Renal pelvis (tissue), 12 donors: ENCODE measurements at places on chromosomes 7 and 10. TPM values are rescaled to one million over a fixed set of nuclear protein-coding genes. Genes with fewer than 3 reads are reported as not detected.

Gene AGMO
- polyA plus RNA-seq = 0.66 TPM

DNA sequence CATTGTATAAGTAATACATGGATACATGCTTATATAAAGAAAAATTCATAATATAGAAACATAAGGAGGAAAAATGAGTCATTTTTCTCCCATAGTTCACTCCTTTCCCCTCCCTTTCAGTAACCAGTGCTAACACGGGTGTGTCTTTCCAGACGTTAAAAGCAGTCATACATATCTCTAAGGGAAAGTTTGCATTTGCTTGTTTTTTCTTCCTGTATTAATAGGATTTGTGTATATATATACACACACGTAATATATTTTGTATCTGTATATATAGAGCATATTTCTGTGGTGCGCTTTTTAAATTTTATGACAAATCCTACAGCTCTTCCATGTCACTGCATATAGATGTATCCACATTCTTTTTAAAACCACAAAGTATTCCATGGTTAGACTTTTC is 78.8 kb downstream of the RALA start:
- DNase-seq = no peak

DNA sequence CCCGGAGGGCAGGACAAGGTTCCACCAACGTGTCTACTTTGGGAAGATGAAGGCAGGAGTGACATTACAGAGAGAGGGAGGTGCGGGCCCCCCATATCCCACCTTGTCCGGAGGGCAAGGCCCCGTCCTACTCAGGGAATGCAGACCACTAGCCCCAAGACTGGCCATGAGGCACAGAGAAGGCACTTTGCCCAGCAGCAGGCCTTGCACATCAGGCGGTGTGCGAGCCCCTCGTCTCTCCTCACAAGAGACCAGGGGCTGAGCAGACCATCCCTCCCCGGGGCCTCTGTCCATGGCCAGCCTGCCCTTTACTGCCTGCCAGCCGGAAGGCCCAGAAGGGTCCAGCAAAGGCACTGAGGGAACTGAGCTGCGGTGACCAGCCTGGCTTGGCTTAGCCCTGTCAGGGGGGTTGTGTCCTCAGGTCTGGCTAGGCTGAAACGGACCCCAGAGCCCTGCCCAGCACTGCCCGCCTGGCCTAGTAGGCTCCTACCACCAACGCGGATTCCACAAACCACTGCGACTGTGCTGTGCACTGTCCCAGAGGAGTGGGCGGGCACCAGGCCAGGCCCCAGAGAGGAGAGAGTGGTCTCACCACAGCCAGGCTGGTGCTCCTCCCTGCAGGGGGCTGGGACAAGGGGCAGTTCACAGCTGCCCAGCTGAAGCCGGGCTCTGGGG is 16.7 kb downstream of the CAMK2B start:
- DNase-seq = no peak

- DNase-seq = no peak
Observed at GRCh38 chr7:18663321-18663720, 167.8 kb downstream of the HDAC9 start.

Gene AGAP4
- 50.0 TPM for polyA plus RNA-seq

DNA sequence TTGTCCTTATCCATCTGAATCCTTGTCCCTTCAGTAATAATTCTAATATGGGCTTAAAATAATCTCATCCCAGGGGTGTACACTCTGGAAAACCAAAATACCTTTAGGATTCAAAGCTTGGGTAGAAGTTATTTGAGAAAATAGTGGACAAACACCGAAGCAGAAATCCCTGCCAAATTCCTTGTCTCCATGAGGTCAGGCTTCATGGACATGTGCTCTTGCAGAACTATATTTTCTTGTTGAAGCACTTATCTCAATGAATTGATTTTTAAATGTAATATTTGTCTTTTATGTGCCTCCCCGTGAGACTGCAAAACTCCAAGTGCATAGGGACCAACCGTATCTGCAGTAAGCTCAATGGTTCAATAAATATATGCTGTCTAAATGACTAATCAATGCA is 1153.3 kb upstream of the AUTS2 start:
- no peak for DNase-seq

- no peak for DNase-seq
Observed at GRCh38 chr10:51585742-51586141, 113.7 kb downstream of the CSTF2T start.

DNA sequence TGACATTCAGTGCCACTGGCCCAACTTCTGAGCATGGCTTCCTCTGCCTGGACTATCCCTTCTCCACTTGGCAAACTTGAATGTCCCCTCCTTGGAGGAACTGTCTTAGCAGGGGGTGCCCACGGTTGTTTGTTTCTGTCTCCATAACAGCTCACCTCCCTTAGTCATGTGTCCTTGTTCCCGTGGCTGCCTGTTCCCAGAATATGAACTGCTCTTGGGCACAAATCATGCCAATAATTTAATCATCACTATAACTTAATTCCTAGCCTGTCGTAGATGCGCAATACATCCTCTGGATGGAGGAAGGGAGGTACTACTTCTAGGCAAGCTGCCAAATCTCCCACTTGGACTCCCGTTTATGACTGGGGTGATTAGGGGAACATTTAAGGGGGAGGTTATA is 173.1 kb downstream of the MYOF start:
- no peak for DNase-seq

- DNase-seq = no peak
Observed at GRCh38 chr10:38038932-38039245, 28.4 kb downstream of the ZNF33A start.

Gene INA
- polyA plus RNA-seq = 0.18 TPM

- no peak for DNase-seq
Observed at GRCh38 chr7:88700725-88701124, 58.8 kb upstream of the ZNF804B start.

Gene HECW1
- 6.4 TPM for polyA plus RNA-seq

DNA sequence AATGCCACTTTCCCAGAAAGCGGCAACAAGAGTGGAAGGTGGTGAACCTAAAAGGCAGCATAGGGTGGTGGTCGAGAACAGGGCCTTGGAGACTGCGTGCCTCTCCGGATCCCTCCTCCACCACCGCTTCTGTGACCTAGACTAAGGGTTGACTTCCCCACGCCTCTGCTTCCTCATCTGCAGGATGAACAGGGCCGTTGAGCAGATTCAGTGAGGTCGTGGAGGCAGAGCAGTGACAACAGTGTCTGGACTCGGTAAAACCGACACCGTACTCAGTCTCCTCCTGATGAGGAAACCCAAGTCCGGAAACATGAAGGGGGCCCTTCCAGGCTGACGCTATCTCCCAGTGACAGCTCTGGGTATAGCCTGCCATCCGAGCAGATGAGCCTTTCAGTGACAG is 162.6 kb downstream of the CELF2 start:
- no peak for DNase-seq

- DNase-seq = no peak
Observed at GRCh38 chr7:151511946-151512345, 7.7 kb downstream of the RHEB start.

GRCh38 chr10:108608860-108609259 is 1314.5 kb downstream of the XPNPEP1 start:
- DNase-seq = no peak

DNA sequence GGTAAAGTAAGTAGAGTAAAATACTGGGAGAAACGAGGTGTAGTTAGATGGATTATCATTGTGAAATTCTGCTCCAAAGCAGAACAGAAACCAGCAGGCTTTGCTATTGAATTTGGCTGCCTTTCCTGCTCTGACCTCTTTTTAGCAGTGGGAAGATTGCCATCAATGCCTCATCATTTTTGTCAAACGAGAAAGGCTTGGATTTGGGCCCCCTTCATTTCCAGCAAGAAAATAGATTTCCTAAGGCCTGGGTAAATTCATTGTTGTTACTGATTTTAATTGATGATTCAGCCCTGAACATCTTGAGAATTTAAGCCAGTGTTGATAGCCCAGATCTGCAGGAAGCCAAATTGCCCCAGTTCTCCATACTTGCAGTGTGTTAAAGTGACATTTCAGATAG is 35.2 kb upstream of the ASAH2 start:
- DNase-seq = no peak

Gene PNLIPRP1
- 0.24 TPM for polyA plus RNA-seq

DNA sequence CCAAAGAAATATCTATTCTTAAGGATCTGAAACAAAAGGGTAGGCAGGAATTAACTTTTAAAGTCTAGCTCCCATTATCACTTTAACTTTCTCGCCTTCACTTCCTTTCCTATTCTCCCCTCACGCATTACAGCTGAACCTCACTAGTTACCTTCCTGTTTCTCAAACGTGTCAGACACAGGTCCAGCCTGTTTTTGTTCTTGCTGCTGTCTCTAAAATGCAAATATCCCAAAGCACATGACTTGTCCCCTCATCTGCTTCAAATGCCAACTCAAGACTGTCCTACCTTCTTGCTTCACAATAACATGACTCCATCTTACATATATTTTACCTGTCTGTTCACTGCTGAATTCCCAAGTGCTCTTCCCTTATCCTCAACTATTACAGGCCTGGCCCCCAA is 17.6 kb downstream of the ZDHHC6 start:
- DNase-seq = no peak

- DNase-seq = no peak
Observed at GRCh38 chr10:72261784-72262404, 11.8 kb upstream of the DDIT4 start.

GRCh38 chr10:131896403-131896802 is 4.4 kb upstream of the PPP2R2D start:
- DNase-seq = no peak

Gene AKR1D1
- 0.13 TPM for polyA plus RNA-seq

Gene LBX1
- not detected for polyA plus RNA-seq

DNA sequence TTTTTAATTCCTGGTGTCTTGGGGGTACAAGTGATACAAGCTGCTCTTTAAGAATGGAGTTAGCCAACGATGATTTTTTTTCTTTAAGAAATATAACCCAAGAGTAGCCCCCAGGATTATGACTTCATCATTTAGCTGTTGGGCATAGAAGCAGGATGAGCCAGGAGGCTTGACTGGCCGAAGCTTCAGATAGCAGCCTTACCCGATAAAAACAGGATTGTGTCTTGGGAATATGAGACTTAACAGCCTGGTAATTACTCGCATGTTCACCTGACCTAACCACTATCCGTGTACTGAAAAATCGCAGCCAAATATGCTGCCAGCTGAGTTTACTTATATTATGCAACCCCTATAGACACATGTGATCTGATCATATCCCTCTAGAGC is 346.0 kb upstream of the BMPER start:
- no peak for DNase-seq

DNA sequence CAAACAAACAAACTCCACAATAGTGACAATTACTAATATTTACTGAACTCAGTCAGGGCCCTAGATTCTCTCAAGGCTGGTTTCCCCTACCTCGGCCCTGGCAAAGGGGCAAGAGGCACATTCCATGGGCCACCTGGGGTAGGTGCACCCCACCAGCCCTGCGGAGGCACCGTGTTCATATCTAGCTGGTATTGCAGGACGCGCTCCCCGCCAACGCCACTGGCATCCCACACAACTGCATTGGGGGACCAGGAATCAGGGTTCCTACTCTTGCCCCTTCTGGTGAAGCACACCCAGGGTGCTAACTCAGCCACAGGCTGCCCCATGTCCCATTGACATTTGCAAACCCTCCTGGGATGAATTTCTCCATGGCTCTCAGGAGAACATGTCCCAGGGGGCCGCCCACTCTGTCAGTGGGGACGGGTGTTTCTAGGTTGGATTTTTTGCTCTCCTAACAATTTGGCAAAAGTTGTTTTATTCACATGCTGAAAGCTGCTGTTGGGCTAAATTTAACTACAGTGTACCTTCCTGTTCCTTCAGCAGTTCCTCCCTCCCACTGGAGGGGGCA is 76.7 kb downstream of the ZRANB1 start:
- no peak for DNase-seq

Gene EGR2
- polyA plus RNA-seq = 1.6 TPM

GRCh38 chr10:93437946-93438612 is 44.1 kb downstream of the MYOF start:
- DNase-seq = no peak

Gene LIPM
- not detected for polyA plus RNA-seq

DNA sequence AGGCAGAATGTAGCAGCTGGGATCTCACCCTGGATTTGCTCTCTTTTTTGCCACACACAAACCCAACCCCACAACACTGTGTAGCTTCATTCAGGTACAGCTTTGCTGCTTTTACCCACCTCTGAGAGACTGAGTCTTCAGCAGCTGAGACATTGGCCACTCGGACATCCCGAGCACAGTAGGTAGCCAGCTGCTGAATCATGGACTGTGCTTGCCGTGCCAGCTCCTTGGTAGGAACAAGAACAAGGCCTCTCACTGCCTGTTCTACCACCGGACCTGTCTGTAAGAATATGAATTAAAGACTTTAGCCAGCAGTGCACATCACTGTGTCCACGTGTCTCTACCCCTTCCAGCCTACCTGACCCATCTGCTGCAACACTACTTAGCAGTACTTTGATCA is 937 bp downstream of the DDX56 start:
- no peak for DNase-seq

- DNase-seq = no peak
Observed at GRCh38 chr10:108631332-108631731, 1292.0 kb downstream of the XPNPEP1 start.

Gene NOBOX
- not detected for polyA plus RNA-seq

- no peak for DNase-seq
Observed at GRCh38 chr7:97018126-97018601, 6.5 kb downstream of the DLX5 start.

DNA sequence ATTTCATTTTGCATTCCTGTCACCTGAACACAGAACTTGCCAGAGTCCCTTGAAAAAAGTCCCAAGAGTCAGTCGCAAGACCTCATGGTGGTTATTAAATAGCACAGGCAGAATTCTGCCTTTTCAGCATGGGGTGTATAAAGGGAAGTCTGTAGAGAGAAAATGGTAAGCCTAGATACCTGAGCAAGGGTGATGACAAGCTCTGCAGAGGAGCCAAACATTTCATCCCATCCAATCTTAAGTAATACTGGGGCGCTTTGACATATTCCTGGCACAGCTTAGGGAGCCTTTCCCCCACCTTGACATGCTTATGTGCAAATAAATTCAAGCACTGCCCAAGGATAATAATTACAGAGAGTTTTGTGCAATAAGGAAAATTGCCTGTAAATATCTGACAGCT is 213.0 kb downstream of the INHBA start:
- DNase-seq = no peak

DNA sequence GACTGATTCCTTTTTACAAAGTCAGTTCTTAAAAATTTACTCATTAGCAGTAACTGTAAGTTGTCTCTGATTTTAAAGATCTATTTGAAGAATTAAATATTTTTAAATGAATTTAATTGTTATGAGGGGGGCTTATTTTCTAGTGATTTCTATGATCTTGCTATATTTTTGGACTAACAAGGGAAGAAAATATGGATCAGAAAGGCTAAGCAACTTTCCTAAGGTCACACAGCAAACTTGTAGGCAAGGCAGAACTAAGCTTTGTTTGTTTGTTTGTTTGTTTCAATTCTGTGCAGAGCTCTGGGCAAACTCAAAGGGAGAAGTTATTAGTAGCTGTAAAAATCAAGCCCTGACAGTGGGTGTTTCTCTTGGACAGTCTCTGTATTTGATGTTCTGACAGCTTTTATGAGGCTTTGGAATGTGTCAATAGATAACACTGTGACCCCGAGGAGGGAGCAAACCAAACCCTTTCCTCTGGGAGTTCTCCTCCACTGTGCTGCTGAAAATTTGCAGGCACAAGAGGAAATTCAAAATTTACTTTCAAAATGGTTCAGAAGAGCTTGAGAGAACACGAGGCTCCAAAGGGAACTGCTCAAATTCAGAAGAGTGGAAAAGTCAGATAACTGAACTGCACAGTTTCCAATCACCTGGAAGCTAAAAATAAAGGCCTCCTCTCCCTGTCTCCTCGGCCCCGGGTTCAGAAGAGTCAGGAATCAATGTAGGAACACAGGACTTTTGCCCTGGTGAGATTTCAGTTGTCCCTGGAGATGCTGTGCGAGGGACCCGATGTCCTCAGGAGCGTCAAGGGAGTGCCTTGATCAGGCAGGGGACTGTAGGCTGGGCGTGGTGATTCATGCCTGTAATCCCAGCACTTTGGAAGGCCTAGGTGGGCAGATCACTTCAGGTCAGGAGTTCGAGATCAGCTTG is 325.7 kb downstream of the GATA3 start:
- peak; percentile 15 for DNase-seq

Gene OR2A12
- polyA plus RNA-seq = 0.05 TPM
